ENCODE measurements at places on chromosomes 7 and 10. TPM values are rescaled to one million over a fixed set of nuclear protein-coding genes. Genes with fewer than 3 reads are reported as not detected.

DNA sequence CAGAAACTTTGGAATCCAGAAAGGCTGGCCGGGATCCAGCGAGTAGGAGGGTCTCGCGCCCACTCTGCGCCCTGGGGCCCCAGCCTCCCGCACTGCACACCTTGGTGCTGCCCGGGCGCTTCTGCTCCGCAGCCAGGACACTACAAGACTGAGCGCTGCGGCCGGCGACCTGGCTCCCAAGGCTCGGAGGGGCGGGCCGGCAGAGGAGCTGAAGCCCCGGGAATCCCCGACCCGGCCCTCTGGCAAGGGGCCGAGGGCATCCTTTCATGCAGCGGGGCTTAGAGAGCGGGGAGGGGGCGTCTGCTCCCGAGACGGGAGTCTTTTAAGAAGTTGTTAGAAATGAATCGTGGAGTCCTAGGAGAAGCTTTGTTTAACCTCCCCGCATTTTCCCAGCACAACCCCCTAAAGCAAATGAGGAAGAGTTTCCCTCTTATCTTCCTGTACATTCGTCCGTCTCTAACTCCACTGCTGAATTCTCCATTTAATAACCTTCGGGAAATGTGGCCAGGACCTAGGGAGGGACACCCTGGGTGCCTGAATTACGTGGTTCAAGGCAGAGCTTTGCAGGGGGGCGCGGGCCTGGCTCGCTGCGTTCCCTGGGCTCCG, 1.1 kb downstream of the VWC2 start:
- no peak for DNase-seq

Gene FUOM
- total RNA-seq = 4.1 TPM

DNA sequence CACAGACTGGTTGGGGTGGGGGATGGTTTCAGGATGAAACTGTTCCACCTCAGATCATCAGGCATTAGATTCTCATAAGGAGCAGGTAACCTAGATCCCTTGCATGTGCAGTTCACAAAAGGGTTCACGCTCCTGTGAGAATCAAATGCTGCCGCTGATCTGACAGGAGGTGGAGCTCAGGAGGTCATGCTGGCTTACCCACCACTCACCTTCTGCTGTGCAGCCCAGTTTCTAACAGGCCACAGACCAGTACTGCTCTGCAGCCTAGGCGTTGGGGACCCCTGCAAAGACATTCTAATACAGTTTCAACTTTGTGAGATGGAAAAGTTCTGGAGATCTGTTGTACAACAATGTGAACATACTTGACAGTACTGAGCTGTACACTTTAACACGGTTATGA, 39.9 kb downstream of the STRA8 start:
- DNase-seq = no peak

DNA sequence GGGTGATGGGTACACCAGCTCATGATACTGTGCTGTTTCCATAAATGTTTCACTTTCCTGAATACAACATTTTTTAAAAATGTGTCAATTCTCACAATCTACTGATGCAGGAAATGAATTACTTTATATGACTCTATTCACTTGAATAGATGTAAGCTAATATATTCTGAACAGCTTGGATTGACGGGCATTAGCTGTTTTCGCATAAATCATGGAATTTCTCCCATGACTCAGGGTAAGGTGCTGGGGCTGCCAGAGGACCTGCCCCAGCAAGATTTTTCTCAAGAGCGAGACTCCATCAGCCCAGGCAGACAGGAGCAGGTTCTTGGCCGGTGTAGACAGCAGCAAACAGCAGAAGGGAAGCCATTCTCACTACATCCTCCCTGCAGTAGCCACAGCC, 107.1 kb downstream of the PFKFB3 start:
- DNase-seq = no peak

- DNase-seq = no peak
Observed at GRCh38 chr10:110863956-110864355, 7.8 kb upstream of the PDCD4 start.

GRCh38 chr10:77349226-77349625, 288.4 kb downstream of the KCNMA1 start:
- DNase-seq = no peak

Measured in psoas muscle (tissue), 8 donors.